ENCODE measurements at places on chromosomes 16 and 17. TPM values are rescaled to one million over a fixed set of nuclear protein-coding genes. Genes with fewer than 3 reads are reported as not detected.
A peak's percentile ranks its signal among the peaks of the same experiment; 100 is the strongest.

DNA sequence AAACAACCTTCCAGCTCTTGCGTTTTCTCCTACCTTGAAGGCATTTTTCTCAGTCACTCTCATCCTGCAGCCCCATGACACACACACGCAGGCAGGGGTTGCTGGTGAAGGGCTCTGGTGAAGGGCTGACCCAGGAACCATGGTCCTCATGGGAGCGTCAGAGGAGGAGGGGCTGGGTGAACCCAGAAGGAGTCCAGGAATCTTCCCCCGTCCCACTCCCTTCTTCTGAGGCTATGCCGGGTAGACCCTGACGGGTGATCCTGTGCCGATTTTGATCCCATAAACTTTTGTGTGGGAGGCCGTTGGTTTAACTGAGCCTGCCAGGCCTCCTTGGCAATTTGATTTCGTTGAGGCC lies 278.4 kb upstream of the FOXF1 start:
- no peaks in the 10 kb centered on the region for H3K36me3 ChIP-seq
- H3K27ac ChIP-seq, result no peak overlapping the region
- H3K4me1 ChIP-seq, result no peaks in the 10 kb centered on the region
- DNase-seq, result no peak
- peaks cover 56% of the 10 kb centered on the region for H3K27me3 ChIP-seq

GRCh38 chr17:29010129-29010528 lies 4.3 kb upstream of the SEZ6 start:
- H3K4me3 ChIP-seq, result no peak overlapping the region
- peaks cover 13% of the 10 kb centered on the region for H3K4me1 ChIP-seq
- peaks cover 59% of the 10 kb centered on the region for H3K27me3 ChIP-seq
- no peaks in the 10 kb centered on the region for H3K36me3 ChIP-seq
- H3K27ac ChIP-seq, result no peak overlapping the region
- DNase-seq, result no peak

GRCh38 chr16:86306811-86307513 lies 203.4 kb upstream of the FOXF1 start:
- no peak for DNase-seq

GRCh38 chr16:87050142-87050541 lies 267.1 kb downstream of the C16orf95 start:
- peaks cover 27% of the 10 kb centered on the region for H3K27me3 ChIP-seq
- H3K27ac ChIP-seq, result no peak overlapping the region
- DNase-seq, result no peak
- no peaks in the 10 kb centered on the region for H3K36me3 ChIP-seq
- no peaks in the 10 kb centered on the region for H3K4me1 ChIP-seq

GRCh38 chr17:72004611-72005331 lies 116.0 kb upstream of the SOX9 start:
- no peaks in the 10 kb centered on the region for H3K27me3 ChIP-seq
- H3K4me3 ChIP-seq, result no peak overlapping the region
- H3K36me3 ChIP-seq, result no peaks in the 10 kb centered on the region
- no peak overlapping the region for H3K27ac ChIP-seq
- no peaks in the 10 kb centered on the region for H3K4me1 ChIP-seq

DNA sequence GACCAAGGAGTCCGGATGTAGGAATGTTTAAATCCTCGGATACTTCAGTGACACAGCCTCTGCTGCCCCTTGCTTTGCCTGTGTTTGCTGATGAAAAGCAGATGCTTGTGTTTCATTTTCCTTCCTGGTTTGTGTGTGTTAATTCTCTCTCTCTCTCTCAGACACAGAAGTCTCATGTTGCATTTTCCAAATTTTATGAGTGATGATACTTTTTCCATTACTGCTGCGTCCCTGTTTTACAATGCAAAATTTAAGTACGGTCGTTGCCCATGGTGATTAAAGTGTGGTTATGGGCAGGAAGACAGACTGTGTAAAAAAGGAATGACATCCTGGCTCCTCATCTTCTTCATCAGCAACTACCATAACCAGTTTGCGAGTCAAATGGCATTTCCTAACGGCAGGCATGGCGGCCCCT lies 5.7 kb downstream of the RMI2 start:
- H3K4me3 ChIP-seq, result no peak overlapping the region
- H3K27ac ChIP-seq, result no peak overlapping the region
- H3K36me3 ChIP-seq, result no peaks in the 10 kb centered on the region
- no peaks in the 10 kb centered on the region for H3K27me3 ChIP-seq
- no peak for DNase-seq
- H3K4me1 ChIP-seq, result peaks cover 18% of the 10 kb centered on the region

DNA sequence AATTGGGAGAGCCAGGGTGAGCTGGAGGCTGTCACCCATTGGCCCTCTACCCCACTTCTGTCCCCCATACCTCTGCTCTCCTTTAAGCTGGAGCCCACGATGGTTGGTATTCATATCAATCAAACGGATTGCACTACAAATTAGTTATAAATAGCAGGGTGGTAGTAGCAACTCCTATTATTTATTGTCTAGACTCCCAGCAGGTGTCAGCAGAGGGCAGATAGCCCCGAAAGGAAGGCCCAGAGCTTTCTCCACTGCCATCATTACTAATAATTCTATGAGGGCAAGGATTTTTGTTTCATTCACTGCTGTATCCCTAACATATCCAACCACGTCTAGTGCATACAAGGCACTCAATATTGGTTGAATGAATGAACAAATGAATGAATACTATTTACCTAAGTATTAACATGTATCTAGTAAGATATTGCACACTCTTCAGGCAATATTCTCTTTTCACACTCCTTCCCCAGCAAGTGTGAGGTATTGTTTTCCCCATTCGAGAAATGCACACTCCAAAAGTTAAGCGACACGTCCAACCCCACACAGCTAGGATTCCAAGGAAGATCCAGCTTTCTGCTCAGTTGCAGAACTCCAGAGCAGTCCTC lies 6.3 kb downstream of the C17orf50 start:
- no peak overlapping the region for H3K4me3 ChIP-seq
- no peaks in the 10 kb centered on the region for H3K36me3 ChIP-seq
- no peak for DNase-seq
- H3K27me3 ChIP-seq, result no peaks in the 10 kb centered on the region
- H3K4me1 ChIP-seq, result peaks cover 12% of the 10 kb centered on the region
- no peak overlapping the region for H3K27ac ChIP-seq

DNA sequence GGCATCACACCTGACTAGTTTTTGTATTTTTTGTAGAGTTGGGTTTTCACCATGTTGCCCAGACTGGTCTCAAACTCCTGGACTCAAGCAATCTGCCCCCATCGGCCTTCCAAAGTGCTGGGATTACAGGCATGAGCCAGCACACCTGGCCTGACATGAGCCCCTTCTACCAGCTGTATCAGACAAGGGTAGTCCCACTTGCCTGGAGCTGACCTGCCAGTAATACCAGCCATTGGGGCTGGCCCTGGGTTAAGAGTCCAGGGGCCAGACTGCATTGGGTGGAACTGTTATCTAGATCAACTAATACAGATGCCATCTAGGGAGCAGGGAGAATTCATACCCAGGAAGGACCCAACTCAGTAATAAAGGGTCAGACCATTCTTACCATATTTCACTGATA lies 28.1 kb downstream of the WSB1 start:
- H3K4me3 ChIP-seq, result no peak overlapping the region
- no peak for DNase-seq
- peaks cover 73% of the 10 kb centered on the region for H3K4me1 ChIP-seq
- H3K36me3 ChIP-seq, result peaks cover 7% of the 10 kb centered on the region
- peak overlapping the region; percentile 21 for H3K27ac ChIP-seq

- H3K4me1 ChIP-seq, result no peaks in the 10 kb centered on the region
- no peak overlapping the region for H3K4me3 ChIP-seq
- DNase-seq, result no peak
- no peaks in the 10 kb centered on the region for H3K27me3 ChIP-seq
Observed at GRCh38 chr17:64747938-64748540, 85.9 kb upstream of the SMURF2 start.

DNA sequence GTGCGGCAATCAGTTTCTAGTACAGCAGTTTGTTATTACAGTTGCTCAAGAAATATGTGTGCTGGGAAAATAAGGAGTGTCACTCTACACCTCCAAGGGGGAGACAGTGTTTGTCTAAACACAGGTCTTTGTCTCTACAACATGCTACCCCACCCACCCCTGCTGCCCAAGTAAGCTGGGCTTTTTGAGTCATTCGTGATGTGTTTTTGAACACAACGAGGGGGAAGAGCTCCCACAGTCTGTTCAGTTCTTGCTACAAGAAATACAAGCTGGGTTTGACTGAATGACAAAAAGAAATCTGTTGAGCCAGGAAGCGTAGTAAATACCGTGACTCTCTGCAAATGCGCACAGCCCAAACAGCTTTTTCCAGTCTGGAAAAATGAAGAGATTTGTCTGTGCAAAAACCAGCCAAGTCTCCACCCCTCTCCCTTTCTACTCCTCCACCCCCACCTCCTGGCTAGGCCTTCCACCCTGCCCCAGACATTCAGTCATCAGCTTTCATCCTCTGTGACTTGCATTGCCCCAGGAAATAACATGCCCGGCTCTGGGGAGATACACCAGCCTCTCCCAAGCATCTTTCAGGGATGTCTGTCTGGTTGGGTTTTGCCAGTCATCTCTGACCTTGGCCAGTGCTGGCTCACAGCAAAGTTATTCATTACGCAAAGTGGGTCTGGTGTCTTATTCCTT lies 25.7 kb downstream of the CHD9 start:
- H3K27me3 ChIP-seq, result no peaks in the 10 kb centered on the region
- peak overlapping the region; percentile 94 for H3K27ac ChIP-seq
- peak; percentile 61 for DNase-seq
- peak overlapping the region; percentile 2 for H3K4me3 ChIP-seq
- no peaks in the 10 kb centered on the region for H3K36me3 ChIP-seq

DNA sequence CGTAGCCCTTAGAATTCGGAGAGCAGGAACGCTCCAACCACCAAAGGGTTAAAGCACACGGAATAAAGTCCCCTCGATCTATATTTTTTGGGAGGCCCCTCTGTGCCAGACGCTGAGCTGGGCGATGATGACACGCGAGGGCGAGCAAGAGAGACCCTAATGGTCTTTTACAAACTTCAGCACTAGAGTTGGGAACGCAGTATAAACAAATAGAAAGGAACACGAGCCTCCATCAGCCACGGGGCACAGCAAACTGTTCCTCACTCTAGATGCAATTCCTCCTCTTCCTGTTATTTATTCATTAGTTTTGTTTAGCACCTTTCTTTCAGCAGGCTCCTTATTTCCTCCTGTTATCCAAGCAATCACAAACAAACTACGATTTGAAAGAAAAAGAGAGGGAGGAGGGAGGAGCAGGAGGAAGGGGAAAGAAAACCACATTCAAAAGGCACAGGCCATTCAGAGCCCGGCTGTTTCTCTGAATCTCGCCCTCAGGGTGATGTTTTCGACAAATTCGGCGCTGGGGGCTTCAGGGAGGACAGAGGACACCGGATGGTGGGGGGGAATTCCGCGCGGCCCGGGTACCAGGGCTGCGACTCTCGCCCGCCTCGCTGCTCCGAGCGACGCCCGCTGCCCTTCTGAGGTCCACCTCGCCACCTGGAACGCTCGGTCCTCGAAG lies 1.6 kb downstream of the TOX3 start:
- peaks cover 19% of the 10 kb centered on the region for H3K4me1 ChIP-seq
- DNase-seq, result no peak
- peak overlapping the region; percentile 58 for H3K4me3 ChIP-seq
- H3K27ac ChIP-seq, result no peak overlapping the region

- no peak overlapping the region for H3K27ac ChIP-seq
- peaks cover 35% of the 10 kb centered on the region for H3K4me1 ChIP-seq
- H3K27me3 ChIP-seq, result no peaks in the 10 kb centered on the region
- H3K36me3 ChIP-seq, result peaks cover 82% of the 10 kb centered on the region
Observed at GRCh38 chr16:2083876-2084780, 36.3 kb downstream of the TSC2 start.

GRCh38 chr17:77320044-77320440 lies 179.3 kb downstream of the SEC14L1 start:
- no peaks in the 10 kb centered on the region for H3K27me3 ChIP-seq
- peak overlapping the region; percentile 66 for H3K4me3 ChIP-seq
- H3K27ac ChIP-seq, result peak overlapping the region; percentile 91
- H3K4me1 ChIP-seq, result peaks cover 67% of the 10 kb centered on the region
- no peak for DNase-seq

Gene MYH2
- total RNA-seq, result 0.33 TPM

Gene OR4D1
- total RNA-seq, result not detected

Gene ZNF785
- total RNA-seq, result 7.1 TPM

Gene KRT15
- total RNA-seq, result not detected

Gene KCNJ12
- 12.3 TPM for total RNA-seq

Gene GLTPD2
- total RNA-seq, result not detected

Gene IL17C
- not detected for total RNA-seq

Data from left ventricle myocardium inferior (tissue), 1 donor.